Prostate gland (tissue), 2 donors: ENCODE measurements at places on chromosomes 1 and 21.

DNA sequence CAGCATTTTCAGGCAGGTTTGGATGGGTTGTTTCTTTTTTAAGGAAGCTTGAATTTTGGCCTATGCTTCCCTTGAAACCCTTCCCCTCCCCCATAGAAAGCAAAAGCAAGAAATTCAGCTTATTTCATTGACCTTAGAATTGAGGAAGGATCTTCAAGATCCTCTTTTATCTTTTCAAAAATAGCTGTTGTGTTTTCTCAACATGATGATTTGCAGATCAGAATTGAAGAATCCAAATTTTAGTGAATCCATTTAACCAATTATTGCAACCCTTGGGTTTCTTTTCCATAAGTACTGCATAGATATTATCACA is 73.7 kb downstream of the LRRC8C start:
- H3K27me3 ChIP-seq: no peaks in the 10 kb centered on the region
- no peak overlapping the region for H3K27ac ChIP-seq
- no peaks in the 10 kb centered on the region for H3K4me1 ChIP-seq
- H3K36me3 ChIP-seq: no peaks in the 10 kb centered on the region
- H3K4me3 ChIP-seq: no peak overlapping the region

DNA sequence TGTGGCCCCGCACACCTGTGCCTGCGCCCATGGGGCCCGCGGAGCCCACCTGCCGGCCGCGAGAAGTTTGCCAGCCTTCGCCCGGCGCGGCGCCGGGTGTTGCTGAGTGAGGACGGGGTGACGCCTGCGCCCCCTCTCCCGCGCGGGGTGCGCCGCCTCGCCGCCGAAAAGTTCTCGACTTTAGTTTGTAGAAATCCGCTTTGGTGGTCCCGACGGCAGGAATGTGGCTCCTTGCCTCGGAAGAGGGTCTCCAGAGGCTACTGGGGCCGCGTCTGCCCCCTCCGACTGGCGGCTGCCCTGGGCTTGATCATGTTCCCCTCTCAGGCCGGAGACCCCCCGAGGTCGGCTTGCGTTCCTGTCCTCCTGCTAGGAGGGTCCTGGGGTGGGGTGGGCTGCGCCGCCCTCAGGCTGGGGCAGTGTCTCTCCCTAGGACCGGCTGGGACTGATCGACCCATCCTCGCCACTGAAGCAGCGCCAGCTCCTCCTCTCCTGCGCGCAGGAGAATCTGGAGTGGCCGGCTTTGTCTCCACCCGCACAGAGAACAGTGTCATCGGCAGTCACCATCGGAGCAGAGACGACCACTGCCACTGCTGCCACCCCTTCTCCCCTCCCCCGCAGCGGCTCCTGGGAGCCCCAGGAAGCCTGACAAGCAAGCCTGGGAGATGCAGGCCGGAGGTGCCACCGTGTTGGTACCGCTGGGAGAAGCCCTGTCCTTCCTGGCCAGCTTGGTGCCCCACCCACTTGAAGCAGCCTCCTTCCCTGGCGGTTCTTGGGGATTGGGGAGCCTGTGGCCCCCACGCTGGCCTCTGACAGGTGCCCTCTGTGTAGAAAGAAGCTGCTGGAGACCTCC is 553 bp upstream of the SLC30A2 start:
- no peak overlapping the region for H3K4me3 ChIP-seq
- no peaks in the 10 kb centered on the region for H3K36me3 ChIP-seq
- H3K4me1 ChIP-seq: peaks cover 6% of the 10 kb centered on the region
- peaks cover 27% of the 10 kb centered on the region for H3K27me3 ChIP-seq

DNA sequence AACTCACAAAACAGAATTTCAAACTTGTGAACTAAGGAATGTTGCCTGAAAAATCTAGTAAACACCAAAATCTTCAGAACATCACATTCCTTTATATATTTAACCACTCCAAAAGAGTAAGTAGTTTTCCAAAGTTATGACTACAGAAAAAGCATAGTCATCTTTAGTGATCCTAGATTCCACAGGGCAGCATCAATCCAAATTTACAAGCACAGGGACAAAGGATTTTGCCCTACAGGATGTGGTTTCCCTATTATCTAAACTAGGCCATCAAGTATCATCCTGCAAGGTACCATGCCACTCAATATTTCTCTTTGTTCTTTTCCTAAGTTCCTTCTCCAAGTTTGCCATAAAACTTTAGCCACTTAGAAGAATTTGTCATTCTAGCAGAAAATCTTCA is 33.0 kb downstream of the COP1 start:
- H3K27ac ChIP-seq: no peak overlapping the region
- H3K36me3 ChIP-seq: no peaks in the 10 kb centered on the region
- no peaks in the 10 kb centered on the region for H3K4me1 ChIP-seq
- DNase-seq: no peak
- H3K4me3 ChIP-seq: no peak overlapping the region

- no peaks in the 10 kb centered on the region for H3K36me3 ChIP-seq
- H3K4me1 ChIP-seq: no peaks in the 10 kb centered on the region
- no peak overlapping the region for H3K4me3 ChIP-seq
- H3K27me3 ChIP-seq: no peaks in the 10 kb centered on the region
- no peak for DNase-seq
- no peak overlapping the region for H3K27ac ChIP-seq
Observed at GRCh38 chr1:21594935-21595897, 73.9 kb downstream of the RAP1GAP start.

- peak overlapping the region; percentile 96 for H3K27ac ChIP-seq
- H3K36me3 ChIP-seq: peaks cover 9% of the 10 kb centered on the region
- no peaks in the 10 kb centered on the region for H3K27me3 ChIP-seq
- H3K4me1 ChIP-seq: peaks cover 23% of the 10 kb centered on the region
Observed at GRCh38 chr21:46191257-46191685, 7.0 kb upstream of the SPATC1L start.

DNA sequence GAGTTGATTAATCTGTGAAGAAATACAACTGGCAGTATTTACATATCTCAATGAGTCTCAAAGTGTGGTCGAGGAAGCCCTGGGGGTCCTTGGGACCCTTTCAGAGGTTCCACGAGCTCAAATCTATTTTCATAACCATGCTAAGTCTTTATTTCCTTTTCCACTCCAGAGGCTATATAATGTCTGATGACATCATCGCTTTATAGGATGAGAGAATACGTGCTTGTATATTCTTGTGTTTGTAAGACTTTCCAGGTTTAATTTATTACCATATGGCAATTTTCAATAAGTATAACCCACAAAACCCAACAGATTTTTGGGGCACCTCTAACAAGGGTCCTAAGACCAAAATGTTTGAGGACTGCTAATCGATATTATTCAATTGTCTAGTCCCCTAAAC is 1.4 kb upstream of the SLC19A2 start:
- H3K4me3 ChIP-seq: no peak overlapping the region
- no peak for DNase-seq
- H3K27ac ChIP-seq: peak overlapping the region; percentile 95

- no peak overlapping the region for H3K4me3 ChIP-seq
- H3K27me3 ChIP-seq: no peaks in the 10 kb centered on the region
- H3K36me3 ChIP-seq: peaks cover 4% of the 10 kb centered on the region
Observed at GRCh38 chr21:45478115-45478801, 64.0 kb downstream of the SLC19A1 start.

- H3K27ac ChIP-seq: no peak overlapping the region
- H3K4me1 ChIP-seq: no peaks in the 10 kb centered on the region
- no peak for DNase-seq
- no peaks in the 10 kb centered on the region for H3K27me3 ChIP-seq
Observed at GRCh38 chr1:193706766-193707165, 520.4 kb upstream of the B3GALT2 start.

DNA sequence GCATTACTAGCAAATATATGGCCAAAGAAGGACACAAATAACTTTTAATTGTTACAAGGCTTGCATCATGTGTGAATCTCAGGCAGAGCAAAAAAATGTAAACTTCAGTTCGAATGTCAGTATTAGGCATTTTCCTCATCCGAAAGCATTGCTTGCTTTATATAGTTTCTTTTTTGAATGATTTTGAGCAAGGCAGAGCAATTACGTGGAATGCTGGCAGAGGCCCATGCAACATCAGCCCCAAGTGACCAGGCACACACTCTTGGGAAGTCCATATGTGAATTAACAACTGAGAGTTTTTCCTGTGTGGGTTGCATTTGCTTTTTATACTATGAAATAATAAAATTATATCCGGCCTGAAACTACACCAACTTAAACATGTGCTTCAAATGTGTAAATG is 274.8 kb downstream of the PTPRC start:
- H3K36me3 ChIP-seq: no peaks in the 10 kb centered on the region
- H3K27me3 ChIP-seq: no peaks in the 10 kb centered on the region
- DNase-seq: no peak
- no peaks in the 10 kb centered on the region for H3K4me1 ChIP-seq
- H3K27ac ChIP-seq: no peak overlapping the region

- no peaks in the 10 kb centered on the region for H3K27me3 ChIP-seq
- no peak for DNase-seq
- H3K4me3 ChIP-seq: no peak overlapping the region
- no peaks in the 10 kb centered on the region for H3K4me1 ChIP-seq
- H3K36me3 ChIP-seq: no peaks in the 10 kb centered on the region
Observed at GRCh38 chr1:113918243-113918642, 10.9 kb upstream of the HIPK1 start.

DNA sequence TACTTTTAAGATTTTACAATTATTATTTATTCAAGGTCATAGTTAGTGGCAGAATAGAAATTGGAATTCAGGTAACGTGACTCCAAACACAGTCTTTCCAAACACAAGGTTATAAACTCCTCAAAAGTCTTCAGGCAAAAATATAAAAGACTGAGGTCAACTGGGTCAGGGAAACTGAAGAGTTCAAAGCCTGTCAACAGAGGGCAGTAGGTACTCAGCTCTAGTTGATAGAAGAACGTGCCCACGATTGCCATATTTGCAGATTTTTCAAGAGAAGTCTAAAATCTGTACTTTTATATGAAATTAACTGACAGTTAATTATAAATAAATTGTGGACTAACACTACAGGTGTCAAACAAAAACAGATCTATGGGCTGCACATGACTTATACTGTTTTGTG is 135.0 kb downstream of the LHX4 start:
- no peak overlapping the region for H3K27ac ChIP-seq
- DNase-seq: no peak
- H3K4me3 ChIP-seq: no peak overlapping the region
- H3K4me1 ChIP-seq: no peaks in the 10 kb centered on the region
- H3K36me3 ChIP-seq: no peaks in the 10 kb centered on the region

DNA sequence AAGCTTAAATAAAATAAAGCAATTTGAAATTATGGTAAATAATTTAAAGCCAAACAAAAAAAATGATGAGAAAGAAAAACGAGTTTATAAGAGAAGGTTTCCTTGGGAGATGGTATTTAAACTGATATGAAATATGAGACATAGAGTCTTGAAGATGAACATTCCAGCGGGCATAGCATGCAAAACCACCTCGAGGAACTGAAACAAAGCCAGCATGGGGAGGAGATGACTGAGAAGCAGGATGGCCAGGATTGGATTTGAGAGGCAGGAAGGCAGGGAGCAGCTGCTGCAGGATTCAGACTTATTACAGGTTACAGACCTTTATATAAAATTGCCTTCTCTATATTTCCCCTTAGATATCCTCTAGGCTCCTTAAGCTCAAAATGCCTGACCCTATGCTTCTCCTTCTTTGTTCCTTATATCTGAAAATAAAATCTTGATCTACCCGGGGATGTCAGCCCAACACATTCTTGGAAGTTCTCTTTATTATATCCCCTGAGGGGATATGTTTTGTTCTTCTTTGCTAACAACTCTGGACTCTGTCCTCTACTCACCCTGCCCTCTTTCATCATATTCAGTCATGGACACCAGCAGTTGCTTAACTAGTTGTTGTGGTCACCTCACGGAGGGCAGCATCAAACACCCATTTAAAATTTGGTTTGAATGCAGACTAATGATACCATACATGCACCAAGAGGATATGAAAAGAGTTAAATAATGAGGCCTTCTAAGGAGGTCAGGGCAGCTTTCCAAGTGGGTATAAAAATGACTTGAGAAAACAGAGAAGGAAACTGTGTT is 719.1 kb upstream of the B3GALT2 start:
- H3K27ac ChIP-seq: no peak overlapping the region
- H3K4me3 ChIP-seq: no peak overlapping the region
- DNase-seq: no peak
- no peaks in the 10 kb centered on the region for H3K4me1 ChIP-seq

DNA sequence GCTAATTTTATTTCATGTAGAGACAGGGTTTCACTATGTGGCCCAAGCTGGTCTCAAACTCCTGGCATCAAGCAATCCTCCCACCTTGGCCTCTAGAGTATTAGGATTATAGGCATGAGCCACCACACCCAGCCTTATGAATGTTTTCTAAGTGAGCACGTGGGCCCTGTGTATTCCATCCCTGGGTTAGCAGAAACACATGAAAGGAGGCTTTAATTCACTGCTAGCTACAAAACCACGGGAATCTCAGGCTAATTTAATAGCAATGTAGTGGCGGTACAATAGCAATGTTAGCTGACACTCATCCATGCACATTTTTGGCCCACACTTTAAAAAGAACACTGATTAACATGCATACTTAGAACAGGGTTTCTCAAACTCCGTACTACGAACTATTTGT is 32.0 kb downstream of the VTCN1 start:
- no peaks in the 10 kb centered on the region for H3K36me3 ChIP-seq
- no peak for DNase-seq
- H3K4me1 ChIP-seq: no peaks in the 10 kb centered on the region
- no peak overlapping the region for H3K4me3 ChIP-seq

DNA sequence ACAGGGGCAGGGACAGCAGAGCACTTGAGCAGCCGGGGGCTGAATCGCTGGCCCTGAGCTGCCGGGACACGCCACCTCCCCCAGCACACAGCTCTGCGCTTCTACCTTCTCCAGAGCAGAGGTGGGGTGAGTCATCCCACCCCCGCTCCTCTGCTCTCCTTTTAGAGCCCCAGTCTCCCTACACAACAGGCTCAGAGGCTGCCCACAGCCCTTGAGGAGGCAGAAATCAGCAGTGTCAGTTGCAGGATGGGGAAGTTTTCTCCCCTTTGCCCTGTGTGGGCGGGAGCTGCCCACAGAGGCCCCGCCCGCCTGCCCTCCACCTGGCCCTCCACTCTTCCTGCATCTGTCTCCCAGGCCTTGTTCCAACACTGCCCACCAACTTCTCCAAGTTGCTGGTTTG is 94.6 kb downstream of the STUM start:
- peaks cover 5% of the 10 kb centered on the region for H3K36me3 ChIP-seq
- H3K27me3 ChIP-seq: no peaks in the 10 kb centered on the region
- H3K4me3 ChIP-seq: no peak overlapping the region
- no peak overlapping the region for H3K27ac ChIP-seq
- peaks cover 19% of the 10 kb centered on the region for H3K4me1 ChIP-seq

DNA sequence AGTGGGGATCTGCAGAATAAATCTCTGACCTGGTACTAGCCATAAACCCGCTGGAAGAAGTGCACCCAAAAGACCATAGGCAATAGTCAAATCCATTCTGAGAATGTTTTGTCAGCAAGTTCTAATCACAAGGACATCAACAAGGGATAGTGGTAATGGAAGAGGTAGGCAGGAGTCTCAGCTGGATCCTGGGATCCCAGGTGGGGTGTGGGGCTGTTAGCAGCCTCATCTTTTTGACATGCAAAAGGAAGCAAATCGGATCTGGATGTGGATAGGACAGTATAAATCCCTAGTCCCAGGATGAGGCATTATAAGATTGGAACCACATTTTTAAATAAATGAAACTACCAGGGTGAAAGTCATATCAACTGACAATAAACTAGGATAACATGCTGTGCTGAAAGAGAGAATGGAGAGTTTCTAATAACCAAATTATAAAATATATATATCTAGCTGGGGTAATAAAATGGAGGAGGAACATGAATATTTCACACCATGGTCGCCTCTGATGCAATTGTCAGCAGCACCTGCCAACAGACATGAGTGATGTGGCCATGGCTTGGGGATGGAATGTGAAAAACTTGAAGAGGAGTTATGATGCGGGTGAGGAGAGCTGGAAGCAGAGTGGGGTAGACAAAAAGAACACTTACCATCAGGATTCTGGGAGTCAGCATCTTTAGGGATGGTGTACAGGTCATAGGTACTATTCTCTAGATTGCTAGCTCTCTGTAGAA is 23.7 kb upstream of the PEX19 start:
- no peak overlapping the region for H3K27ac ChIP-seq
- DNase-seq: no peak
- no peaks in the 10 kb centered on the region for H3K4me1 ChIP-seq
- peaks cover 33% of the 10 kb centered on the region for H3K36me3 ChIP-seq
- no peak overlapping the region for H3K4me3 ChIP-seq
